ENCODE measurements at places on chromosomes 11 and 22. TPM values are rescaled to one million over a fixed set of nuclear protein-coding genes. Genes with fewer than 3 reads are reported as not detected.

DNA sequence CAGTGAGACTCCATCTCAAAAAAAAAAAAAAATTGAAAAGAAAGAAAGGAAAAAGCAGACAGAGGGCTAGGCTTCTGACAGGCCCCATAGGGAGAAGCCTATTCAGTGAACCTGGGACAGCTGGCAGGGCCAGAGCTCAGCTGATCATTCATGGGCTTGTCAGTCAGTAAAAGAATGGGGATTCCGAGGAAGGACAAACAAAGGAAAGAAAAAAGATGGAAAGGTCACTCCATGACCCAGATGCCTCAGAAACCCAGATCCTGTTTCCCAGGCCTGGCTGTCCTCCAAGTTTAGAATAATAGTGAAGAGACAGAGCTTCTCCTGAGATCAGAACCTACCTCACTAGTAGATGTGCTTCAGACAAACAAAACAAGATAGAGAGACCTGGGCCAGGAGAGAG lies 34.3 kb upstream of the ASPHD2 start:
- DNase-seq, result no peak

- DNase-seq, result no peak
These were observed 11.9 kb upstream of the NXF1 start for GRCh38 chr11:62817129-62817528.

DNA sequence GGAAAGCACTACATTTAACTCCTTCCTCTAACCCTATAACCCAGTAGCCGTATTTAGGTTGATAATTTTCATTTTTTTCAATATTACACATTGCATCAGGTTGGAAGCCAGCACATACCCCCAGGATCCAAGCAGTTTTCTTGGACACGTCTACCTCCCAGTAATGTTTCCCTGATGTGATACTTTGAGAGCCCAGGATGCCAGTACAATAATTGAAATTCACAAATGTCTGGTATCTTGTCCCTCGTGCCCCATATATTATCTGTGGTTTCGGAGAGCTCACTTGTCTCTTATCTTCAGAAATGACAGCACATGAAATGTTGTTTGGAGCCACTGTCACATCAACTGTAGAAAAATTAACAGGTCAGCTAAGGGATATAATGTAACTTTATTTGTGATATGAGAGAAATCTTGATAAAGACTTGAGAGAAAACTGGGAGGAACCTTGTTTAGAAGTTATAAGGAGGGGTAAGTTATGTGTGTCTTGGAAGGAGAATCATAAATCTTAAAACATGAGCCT lies 19.8 kb downstream of the TRIM5 start:
- no peak for DNase-seq

DNA sequence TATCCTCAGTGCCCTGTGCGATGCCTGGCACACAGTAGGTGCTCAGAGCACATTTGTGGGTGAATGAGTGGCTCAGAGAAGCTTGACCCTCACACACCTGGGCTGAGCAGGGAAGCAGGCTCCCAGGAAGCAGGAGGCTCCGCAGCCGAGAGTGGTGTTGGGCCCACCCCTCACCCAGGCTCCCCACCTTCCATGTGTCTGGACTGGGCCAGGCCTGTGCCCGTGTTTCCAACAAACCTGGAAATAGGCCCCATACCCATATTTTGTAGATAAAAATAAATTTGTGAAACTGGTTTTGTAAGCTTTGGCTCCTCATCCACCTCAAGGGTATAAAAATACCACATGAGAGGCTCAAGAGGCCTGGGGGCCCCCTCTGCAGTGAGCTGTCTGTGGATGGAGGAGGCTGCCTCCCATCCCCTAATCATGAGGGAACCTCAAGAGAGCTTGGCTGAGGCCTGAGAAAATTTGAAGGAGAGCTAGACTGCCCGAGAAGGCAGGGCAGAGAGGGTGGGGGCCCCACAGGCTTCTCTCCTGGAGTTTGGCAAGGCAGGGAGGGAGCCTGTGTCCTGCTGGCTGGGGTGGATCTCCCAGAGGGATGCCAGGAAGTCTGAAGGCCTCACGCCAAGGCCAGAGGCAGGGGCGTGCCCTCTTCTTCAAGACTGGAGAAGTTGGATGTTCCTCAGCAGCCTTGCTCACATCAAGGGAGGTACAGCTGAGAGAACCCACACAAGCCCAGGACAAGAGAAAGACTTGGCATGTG lies 147.0 kb upstream of the NECTIN1 start:
- no peak for DNase-seq

GRCh38 chr11:66880496-66881450 lies 23.9 kb downstream of the LRFN4 start:
- DNase-seq, result peak; percentile 39

DNA sequence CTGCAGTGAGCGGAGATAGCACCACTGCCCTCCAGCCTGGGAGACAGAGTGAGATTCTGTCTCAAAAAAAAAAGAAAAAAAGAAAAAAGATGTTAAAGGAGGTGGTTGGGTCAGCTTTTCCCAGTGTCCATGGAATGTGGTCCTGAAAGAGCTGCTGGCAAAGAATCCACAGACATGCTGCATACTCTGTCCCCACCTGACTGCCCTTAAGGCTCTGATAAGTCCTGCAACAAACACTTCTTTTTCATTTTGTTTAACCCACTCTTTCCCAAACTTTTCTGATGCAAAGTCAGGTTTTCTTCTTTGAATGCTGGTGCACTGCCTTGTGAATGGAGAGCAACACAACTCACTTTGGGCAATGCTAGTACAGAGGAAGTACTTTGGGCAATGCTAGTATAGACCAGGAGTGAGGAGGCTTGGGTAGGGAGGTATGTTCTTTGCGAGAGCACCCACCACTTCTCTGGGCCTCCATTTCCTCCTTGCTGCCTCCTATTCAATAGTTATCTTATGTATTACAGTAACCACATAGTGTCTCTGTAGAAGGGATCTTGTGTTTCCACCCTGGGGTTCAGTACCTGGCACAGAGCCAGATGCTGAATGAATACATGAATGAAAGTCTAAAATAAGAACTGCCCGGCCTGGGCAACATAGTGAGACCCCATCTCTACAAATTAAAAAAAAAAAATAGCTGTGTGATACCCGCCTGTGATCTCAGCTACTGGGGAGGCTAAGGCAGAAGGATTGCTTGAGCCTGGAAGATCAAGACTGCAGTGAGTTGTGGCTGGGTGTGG lies 18.9 kb downstream of the LIF start:
- DNase-seq, result no peak

DNA sequence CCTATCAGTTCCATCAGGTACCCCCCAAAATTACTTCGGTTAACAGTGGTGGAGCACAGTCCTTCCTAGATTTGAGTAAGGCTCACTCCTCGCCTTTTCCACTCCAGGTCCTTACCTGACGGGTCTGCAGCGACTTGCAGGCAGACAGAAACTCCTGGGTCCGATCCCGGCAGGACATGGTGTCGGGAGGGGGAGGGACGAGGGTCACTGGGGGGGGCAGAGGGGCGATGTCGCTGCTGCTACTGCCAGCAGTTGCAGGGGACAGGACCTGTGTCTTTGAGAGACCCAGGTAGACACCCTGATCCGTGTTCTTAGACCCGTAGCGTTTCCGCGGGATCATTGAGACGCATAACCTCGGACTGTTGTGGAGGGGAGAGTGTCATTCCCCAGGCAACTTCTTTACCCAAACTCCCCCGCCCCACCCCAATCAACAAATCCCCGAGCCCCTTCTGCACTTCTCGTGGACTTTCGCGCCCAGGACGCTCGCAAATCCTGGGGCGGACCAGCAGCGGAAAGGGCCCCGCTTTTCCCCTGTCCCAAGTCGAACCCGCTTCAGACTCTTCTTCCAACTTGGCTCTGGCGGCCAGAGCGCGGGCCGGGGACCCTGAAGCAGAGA lies 839 bp downstream of the STX5 start:
- DNase-seq, result no peak

- DNase-seq, result no peak
These were observed 20.2 kb downstream of the PPFIBP2 start for GRCh38 chr11:7534042-7534378.

DNA sequence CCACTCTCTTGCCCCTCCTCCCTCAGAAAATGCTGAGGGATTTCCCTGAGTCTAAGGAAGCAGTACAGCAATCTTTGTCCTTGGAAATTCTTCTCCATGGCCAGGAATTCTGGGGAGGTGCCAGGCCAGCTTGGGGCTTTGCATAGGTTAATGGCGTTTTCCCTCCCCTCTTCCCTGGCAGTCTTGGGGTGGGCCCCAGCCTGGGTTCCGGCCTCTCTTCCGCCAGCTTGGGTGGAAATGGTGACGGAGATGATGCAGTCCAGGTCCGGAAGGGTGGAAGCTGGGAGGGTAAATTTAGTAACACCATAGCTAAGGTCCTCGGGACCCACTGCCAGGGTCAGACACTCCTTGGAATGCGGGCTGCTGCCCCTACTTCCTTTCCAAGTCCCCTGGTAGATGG lies 5.0 kb downstream of the PHLDB1 start:
- no peak for DNase-seq

- DNase-seq, result no peak
These were observed 66.2 kb downstream of the HIPK3 start for GRCh38 chr11:33323421-33323820.

DNA sequence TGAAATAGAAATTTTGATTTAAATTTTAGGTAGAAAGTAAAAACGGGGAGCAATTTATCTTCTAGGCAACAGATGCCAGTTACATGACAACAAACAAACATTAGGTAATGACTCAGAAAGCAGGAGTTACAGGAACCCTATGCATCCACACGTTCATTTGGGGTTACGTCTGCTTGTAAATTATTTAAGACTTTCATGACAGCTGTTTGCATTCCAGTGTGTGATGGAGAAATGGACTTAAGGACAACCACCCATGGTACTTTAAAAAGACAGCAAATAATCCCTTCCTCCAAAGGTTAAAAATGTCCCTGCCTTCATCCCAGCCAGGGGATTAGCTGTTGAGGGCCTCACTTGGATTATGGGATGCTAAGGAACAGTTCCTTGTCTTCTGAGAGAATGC lies 11.8 kb downstream of the E2F8 start:
- DNase-seq, result no peak

GRCh38 chr11:111406589-111406988 lies 27.5 kb upstream of the POU2AF1 start:
- DNase-seq, result no peak

GRCh38 chr11:124793466-124794278 lies 6.5 kb downstream of the MSANTD2 start:
- DNase-seq, result peak; percentile 20

DNA sequence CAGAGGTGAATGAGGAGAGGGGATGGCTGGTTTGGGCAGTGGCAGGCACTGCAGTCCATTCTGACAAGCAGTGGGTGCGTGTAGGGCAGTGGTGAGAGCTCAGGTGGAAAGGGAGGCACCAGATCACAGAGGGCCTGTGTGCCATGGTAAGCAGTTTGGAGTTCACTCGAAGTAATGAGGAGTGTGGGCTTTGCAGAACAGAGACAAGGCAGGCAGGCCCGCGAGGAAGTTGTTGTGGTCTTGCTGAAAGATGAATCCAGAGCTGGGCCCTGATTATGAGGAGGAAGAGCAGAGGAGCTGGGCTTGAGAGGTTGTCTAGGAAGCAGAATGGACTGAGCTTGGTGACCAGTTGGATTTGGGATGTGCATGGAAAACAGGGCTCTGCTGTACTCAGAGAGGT lies 1.6 kb upstream of the DNAJB13 start:
- DNase-seq, result no peak

The SORL1 gene
- total RNA-seq, result 25.1 TPM

The SLC25A18 gene
- 4.9 TPM for total RNA-seq
